Right ventricle myocardium superior (tissue), 1 donor: ENCODE measurements at places on chromosomes 6 and 20. TPM values are rescaled to one million over a fixed set of nuclear protein-coding genes. Genes with fewer than 3 reads are reported as not detected.

- DNase-seq = no peak
Observed at GRCh38 chr6:17388365-17388764, 5.0 kb upstream of the CAP2 start.

- no peak for DNase-seq
Observed at GRCh38 chr20:50472693-50473664, 37.2 kb upstream of the PTPN1 start.

- no peak for DNase-seq
Observed at GRCh38 chr20:41057999-41058673, 29.5 kb downstream of the TOP1 start.

GRCh38 chr20:3233991-3234498 lies 4.9 kb downstream of the SLC4A11 start:
- no peak for DNase-seq

- no peak for DNase-seq
Observed at GRCh38 chr6:139151425-139152087, 16.7 kb downstream of the HECA start.

DNA sequence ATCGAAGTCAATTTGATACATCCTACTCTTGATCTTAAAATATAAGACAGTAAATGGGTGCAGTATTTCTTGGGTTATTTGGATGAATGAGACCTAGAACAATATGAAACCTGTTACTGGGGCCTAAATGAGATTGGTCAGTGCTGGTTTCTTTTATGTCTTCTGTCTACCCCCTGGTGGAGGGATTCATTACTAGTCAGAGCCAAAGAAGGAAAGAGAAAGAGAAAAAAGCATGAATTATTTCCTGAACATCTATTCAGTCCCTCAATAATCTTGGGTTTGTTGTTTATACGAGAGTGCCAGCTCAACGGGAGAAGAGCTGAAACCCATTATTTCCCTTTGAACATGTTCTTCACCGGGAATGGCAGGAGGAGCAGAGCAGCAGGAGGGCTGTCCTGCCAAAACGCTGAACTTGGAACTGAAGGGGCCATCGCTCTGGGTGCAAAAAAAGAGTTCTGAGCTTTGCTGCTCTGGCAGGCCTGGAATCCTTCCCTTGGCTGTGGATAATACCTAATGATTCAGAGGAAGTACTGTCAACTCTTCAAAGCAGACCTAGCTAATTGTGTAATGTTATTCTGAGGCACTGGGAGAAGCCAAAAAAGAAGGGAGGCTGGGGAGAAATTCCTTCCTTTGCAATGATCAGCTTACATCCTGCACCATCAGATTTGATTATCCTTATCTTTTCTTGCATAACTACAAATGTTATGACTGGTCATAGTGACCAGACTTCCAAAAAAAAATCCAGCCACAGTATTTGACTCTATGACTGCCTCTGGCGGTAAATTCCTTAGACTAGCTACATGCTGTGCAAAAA lies 72.0 kb downstream of the BLOC1S5 start:
- peak; percentile 46 for DNase-seq

- DNase-seq = no peak
Observed at GRCh38 chr6:153984811-153985210, 54.2 kb upstream of the OPRM1 start.

DNA sequence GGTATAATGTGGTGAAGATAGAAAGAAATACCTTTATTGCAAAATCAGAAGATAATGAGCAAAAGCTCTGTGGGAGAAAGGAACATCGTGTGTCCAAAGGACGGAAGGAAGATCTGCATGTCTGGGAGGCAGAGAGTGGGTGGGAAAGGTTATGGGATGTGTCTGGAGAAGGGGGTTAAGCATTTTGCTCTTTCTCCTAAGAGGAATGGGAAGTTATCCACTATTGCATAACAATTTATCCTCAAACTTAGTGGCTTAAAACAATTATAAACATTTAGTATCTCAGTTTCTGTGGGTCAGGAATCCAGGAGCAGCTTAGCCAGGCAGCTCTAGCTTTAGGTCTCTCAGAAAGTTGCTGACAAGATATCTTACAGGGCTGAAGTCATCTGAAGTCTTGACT lies 229.1 kb upstream of the CITED2 start:
- no peak for DNase-seq

GRCh38 chr6:7901780-7902179 lies 8.8 kb downstream of the TXNDC5 start:
- DNase-seq = no peak

DNA sequence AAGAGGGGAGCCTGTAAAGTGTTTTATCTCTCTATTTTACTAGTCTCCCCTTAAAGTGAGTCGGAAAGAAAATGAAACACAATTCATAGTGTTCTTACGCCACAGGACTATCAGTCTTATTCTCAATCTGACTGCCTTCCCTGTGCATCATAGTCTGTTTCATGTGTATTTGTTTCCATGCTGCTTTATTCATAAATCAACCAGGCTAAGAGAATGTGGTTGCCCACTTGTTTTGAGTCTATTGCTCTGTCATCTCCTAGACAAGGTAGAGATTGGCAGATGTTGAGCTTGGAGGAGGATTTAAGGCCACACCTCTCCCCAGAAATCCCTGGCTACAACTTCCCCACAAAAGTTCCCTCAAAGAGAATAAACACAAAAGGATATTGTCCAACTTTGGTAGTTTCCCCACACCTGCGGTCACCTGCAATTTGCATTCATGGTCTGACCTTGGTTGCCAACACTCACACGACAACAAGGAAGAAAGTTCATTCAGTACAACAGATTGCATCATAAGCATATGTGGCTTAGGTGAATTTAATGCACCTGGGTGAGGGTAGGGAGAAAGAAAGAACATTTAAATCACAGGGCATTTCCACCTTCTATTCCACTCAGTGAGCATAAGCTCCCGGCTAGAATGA lies 167.1 kb upstream of the FBXL4 start:
- no peak for DNase-seq

DNA sequence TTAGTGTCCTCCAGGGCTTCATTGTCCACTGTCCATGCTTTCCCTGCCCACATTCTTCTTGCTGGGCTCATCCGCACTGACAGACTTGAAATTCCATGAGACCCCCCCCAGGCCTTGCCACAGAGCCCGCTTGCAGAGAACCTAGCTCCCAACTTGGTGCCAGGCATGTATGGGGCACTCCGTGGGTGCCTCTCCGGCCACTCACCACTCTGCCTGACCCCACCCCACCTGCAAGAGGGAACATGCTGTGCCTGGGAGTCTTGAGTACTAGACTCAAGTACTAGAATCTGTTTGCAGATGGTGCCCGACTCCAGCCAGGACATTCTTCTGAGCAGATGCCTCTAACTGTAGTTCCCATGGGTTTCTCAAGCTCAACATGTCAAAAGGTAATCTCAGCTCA lies 47.9 kb downstream of the TRERF1 start:
- DNase-seq = no peak

- no peak for DNase-seq
Observed at GRCh38 chr6:143585241-143585640, 73.7 kb upstream of the FUCA2 start.

DNA sequence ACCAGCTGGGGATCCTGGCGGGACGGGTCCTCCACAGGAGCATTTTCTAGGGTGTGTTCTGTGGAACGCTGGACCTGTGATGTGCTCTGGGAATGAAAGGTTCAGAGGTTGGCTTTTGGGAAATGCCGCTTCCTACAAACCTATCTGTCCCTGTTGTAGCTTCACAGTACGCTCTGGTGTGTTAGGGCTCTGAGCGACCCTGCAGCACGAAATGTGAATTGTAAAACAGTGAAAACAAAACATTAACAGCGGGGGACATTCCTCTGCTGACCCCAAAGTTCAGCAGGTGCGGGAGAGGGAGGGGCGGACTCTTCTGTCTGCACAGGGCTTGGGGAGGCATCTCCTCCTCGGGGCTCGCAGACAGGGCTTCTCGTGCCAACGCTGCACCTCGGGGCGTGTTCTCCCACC lies 155.9 kb downstream of the NRN1 start:
- DNase-seq = no peak

- DNase-seq = no peak
Observed at GRCh38 chr6:109834131-109834530, 143.0 kb downstream of the FIG4 start.

GRCh38 chr6:148616841-148617240 lies 130.0 kb upstream of the UST start:
- no peak for DNase-seq

DNA sequence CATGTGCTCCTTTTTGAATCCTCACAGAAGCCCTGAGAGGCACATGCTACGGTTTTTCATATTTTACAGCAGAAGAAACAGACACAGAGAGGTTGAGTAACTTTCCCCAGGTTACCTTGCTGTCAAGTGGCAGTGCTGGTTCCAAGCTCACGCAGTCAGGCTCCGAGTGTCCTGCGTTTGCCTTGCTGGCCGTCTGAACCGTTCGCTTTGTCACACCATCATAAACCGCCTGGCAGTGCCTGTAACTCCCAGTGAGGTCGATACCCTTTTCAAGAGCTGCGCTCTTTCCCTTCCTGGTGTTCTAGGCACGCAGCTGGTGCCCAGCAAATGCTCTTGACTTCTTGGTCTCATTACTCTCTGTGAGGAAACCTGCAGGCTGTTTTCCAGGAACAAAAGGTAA lies 31.3 kb upstream of the KCNG1 start:
- no peak for DNase-seq

DNA sequence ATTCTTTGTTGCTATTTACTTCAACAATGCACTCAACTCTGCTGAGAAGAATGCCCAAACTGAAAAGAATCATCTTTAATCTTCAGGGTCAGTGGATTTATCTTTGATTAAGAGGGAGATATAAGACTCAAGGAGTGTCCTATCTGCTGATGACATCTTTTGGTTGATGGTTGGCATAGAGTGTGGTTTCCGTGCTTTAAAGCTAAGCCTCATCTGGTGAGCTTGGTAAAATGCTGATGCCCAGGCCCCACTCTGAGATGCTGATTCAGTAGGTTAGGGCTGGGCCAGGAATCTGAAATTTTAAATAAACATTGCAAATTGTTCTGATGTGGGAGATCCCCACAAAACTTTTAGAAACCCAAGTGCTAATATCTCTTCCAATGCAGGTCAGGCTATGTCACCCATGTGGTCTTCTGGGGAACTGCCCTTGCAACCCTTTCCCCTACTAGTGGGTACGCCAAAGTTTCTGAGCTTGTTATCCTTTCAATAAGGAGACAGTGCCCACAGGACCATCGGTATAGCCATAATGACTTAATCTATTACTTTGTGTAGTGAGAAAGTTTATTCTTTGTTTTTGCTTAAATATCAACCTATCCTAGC lies 68.5 kb upstream of the ARMH2 start:
- no peak for DNase-seq

- DNase-seq = no peak
Observed at GRCh38 chr20:54661880-54662465, 186.6 kb downstream of the DOK5 start.

GRCh38 chr20:11001764-11002540 lies 328.2 kb upstream of the JAG1 start:
- no peak for DNase-seq

DNA sequence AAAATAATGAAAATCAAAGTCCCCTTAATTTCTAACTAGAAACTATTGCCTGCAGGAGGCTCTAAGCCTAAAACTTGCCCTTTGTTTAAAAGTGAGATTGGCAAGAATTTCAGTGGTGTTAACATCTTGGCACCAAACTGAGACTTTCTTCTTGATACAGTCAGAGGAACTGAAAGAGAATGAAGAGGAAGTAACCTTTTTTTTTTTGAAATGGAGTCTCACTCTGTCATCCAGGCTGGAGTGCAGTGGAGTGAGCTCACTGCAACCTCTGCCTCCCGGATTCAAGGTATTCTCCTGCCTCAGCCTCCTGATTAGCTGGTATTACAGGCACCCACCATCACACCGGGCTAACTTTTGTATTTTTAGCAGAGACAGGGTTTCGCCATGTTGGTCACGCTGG lies 3.6 kb downstream of the DOP1A start:
- DNase-seq = no peak

DNA sequence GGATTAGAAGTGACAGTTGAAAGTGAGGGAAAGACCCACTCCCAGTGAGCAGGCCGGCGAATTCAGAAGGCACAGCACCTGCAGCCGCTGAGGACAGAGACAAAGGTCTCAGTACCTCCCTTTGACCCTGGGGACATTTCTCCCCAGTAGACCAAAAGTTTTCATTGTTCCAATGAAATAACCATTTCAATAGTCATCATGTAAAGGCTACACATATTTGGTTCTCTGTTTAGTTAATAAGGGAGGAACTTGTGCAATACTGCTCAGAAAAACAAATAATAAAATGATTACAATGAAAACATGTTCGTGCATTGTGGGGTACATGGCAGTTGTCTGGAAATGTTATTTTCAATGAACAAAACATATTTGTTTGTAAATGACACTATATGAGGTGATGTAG lies 52.5 kb downstream of the EDN1 start:
- no peak for DNase-seq

- no peak for DNase-seq
Observed at GRCh38 chr6:157884756-157885155, 61.7 kb downstream of the SNX9 start.

- no peak for DNase-seq
Observed at GRCh38 chr6:145244349-145245100, 490.8 kb downstream of the EPM2A start.

DNA sequence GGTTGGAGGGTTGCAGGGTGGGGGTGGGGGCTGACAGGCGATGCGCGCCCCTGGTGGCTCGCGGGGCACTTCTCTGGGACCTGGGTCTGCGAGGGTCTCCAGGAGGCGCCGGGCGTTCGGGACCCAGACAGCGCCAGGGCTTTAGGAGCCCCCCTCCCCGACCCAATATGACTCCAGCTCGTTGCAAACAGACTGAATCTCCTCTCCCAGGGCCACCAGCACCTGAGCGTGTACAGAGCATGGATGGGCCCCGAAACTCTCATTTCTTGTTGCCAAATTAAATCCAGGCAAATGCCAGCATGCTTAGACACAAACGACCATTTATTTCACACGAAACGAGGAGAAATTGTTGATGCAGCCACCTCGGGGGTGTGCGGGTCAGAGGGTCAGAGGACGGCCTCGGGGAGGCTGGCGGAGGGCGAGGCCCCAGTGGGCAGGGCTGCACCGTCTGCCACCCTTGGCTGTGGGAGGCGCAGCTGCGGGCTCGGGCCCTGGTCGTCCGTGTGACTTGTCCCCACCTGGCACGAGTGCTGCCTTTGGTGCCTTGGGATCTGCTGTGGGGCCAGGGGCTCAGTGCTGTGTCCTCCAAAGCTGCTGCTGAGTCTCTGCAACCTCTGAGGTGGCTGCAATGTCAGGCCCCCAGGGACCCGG lies 20.9 kb upstream of the GATA5 start:
- no peak for DNase-seq

The MYH7B gene
- total RNA-seq = 222 TPM

The ISM1 gene
- total RNA-seq = 1.5 TPM

The TPX2 gene
- total RNA-seq = 0.97 TPM

The ARFGEF2 gene
- total RNA-seq = 36.8 TPM

The C6orf15 gene
- not detected for total RNA-seq

The GPSM3 gene
- total RNA-seq = 4.1 TPM

The COX4I2 gene
- 9.3 TPM for total RNA-seq

The PKIB gene
- total RNA-seq = 0.22 TPM

The TREML1 gene
- total RNA-seq = not detected

The ATXN1 gene
- total RNA-seq = 36.1 TPM
